ENCODE measurements at places on chromosomes 1 and 21. TPM values are rescaled to one million over a fixed set of nuclear protein-coding genes. Genes with fewer than 3 reads are reported as not detected.
A peak's percentile ranks its signal among the peaks of the same experiment; 100 is the strongest.

GRCh38 chr1:153849487-153850185 is 73.1 kb downstream of the GATAD2B start:
- no peak overlapping the region for H3K27ac ChIP-seq
- no peaks in the 10 kb centered on the region for H3K4me1 ChIP-seq
- DNase-seq = no peak
- H3K36me3 ChIP-seq = no peaks in the 10 kb centered on the region
- H3K4me3 ChIP-seq = no peak overlapping the region

- H3K27me3 ChIP-seq = no peaks in the 10 kb centered on the region
- H3K36me3 ChIP-seq = no peaks in the 10 kb centered on the region
Observed at GRCh38 chr21:43974791-43975468, 37.2 kb upstream of the TRAPPC10 start.

Gene SOX13
- 27.2 TPM for total RNA-seq

GRCh38 chr1:71899881-71900280 is 382.5 kb downstream of the NEGR1 start:
- H3K4me3 ChIP-seq = no peak overlapping the region
- no peak for DNase-seq
- no peaks in the 10 kb centered on the region for H3K27me3 ChIP-seq
- H3K27ac ChIP-seq = no peak overlapping the region
- H3K4me1 ChIP-seq = no peaks in the 10 kb centered on the region

GRCh38 chr1:213749558-213749957 is 238.2 kb upstream of the PROX1 start:
- H3K4me1 ChIP-seq = no peaks in the 10 kb centered on the region
- H3K27me3 ChIP-seq = no peaks in the 10 kb centered on the region
- no peak for DNase-seq
- no peak overlapping the region for H3K27ac ChIP-seq
- no peaks in the 10 kb centered on the region for H3K36me3 ChIP-seq
- H3K4me3 ChIP-seq = no peak overlapping the region

Gene SELP
- total RNA-seq = 8.9 TPM

DNA sequence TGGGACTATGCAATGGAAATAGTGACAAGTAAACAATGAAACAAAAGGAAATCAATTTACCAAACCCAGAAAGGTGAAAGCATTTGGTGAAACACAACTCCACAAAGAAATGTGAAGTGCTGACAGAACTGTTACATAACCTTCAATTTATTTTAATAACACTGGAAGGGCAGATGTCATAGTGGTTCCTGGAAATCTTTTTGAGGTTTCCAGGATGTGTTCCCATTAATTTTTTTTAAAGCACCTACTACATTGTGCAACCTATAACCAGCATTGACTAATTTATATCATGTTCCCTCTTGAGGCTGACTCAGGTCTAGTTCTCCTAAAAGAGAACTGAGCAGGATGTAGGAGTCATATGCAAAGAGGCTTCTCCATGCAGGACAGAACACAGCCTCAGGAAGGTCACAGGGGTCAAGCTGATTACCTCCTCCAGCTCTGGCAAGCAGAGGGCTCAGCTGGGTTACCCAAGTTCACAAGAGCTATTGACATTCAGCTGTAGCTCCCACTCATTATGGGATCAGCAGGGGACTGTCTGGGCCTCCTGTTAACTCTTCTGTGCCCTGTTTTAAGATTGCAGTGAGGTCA is 157.1 kb upstream of the NRIP1 start:
- no peak for DNase-seq
- no peaks in the 10 kb centered on the region for H3K27me3 ChIP-seq
- no peaks in the 10 kb centered on the region for H3K36me3 ChIP-seq
- H3K4me1 ChIP-seq = peaks cover 3% of the 10 kb centered on the region
- H3K4me3 ChIP-seq = no peak overlapping the region
- no peak overlapping the region for H3K27ac ChIP-seq

Gene C1orf141
- 1.0 TPM for total RNA-seq

DNA sequence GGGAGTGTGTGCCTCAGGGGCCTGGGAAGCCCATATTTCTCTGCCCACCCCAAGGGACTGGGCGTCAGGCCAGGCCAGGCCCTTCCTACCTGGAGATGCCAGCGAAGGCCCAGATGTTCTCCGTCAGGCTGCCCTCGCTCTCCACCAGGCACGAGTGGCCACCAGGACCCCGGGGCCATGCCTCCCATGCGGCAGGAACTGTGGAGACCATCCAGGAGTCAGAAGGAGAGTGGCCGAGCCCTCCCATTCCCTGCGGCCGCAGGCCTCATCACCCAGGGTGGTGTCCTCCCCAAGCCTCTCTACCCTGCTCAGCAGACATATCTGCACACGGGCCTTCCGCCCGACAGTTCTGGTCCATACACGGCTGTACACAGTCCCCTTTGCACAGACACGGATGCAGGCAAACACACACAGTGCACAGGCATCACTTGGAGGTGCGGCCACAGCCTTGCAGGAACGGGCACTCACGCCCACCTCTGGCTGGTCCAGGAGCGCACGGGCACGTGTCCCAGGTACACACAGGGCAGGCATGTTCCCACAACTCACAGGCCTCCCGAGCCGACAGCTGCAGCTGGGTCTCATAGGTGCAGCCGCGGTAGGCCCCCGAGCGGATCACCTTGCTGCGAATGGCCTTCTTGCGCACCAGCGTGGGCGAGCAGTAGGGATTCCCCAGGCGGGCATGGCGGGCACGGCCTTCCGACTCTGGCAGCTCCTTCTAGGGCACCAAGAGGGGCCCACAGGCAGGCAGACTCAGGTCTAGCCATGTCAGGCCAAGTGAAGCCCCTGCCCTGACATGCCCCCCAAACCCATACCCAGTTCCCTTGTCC is 5.9 kb upstream of the KIF17 start:
- no peak overlapping the region for H3K4me3 ChIP-seq
- DNase-seq = peak; percentile 14
- no peak overlapping the region for H3K27ac ChIP-seq
- H3K27me3 ChIP-seq = no peaks in the 10 kb centered on the region
- H3K36me3 ChIP-seq = no peaks in the 10 kb centered on the region
- no peaks in the 10 kb centered on the region for H3K4me1 ChIP-seq

DNA sequence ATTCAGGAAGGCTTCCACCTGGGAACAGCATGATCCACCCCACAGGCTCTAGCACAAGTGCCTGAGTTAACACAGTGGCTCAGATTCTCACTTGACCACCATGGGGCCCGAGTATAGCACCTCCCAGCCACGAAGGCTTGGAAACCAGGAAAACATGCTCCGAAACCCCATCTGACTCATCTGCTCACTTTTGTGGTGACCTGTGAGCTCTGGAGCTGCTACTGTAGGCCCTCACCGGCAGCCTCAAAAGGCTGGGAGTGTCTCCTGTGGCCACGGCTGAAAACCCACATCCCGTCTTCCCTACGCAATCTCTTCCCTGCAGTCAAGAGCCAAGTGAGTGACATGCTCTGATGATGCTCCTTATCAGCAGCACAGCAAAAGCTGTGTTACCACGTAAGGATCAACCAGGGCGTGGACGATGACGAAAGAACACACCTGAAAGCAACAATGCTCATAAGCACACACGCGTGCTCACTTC is 81.4 kb downstream of the TGFBR3 start:
- no peak for DNase-seq
- no peaks in the 10 kb centered on the region for H3K27me3 ChIP-seq
- peak overlapping the region; percentile 17 for H3K27ac ChIP-seq
- H3K4me1 ChIP-seq = peaks cover 33% of the 10 kb centered on the region

Gene PTGFR
- total RNA-seq = 6.3 TPM

DNA sequence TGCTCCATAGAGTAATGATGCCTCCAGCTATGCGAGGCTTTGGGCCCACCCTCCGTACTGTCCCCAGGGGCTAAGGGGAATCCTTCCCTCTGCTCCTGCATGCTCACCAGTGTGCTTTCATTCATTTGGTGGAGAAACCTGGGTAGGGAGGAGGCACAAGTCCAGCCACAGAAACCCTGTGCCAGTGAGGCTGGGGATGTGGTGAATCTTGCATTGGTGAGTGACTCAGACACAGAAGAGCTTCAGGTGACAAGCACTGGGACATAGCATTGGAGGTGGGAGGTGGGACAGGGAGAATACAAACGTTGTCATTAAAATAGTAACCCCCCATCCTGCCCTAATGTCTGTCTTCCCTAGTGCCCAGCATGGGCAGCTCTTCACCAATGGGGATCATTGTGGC is 5.2 kb downstream of the FCGR2A start:
- no peak overlapping the region for H3K4me3 ChIP-seq
- H3K4me1 ChIP-seq = no peaks in the 10 kb centered on the region
- H3K36me3 ChIP-seq = no peaks in the 10 kb centered on the region
- no peak overlapping the region for H3K27ac ChIP-seq
- no peak for DNase-seq

DNA sequence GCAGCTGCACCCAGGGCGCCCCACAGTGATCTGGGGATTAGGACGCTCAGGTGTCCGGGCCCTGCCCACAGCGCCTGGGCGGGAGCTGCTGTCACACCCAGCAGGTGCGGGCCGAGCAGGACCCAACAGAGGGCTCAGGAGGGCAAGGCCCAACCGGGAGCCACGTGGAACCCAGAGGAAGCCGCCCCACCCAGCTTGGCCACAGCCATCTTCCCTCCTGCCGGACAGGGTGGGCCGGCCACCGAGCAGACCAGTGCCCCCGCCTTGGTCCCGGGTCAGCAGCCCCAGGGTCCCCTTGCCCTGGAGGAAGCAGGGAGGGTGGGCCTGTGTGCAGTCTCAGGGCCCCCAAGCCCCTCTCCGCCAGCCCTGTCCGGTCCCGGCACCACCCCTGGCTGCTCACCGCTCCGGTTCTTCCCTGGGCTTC is 6.3 kb upstream of the TTLL10 start:
- no peaks in the 10 kb centered on the region for H3K27me3 ChIP-seq
- no peak overlapping the region for H3K27ac ChIP-seq
- DNase-seq = no peak

All from ovary (tissue), 10 donors.